Activated B cell treated with CpG ODN at 0.5 μM for 24 hours (primary cell): ENCODE measurements at places on chromosomes 7 and 10. TPM values are rescaled to one million over a fixed set of nuclear protein-coding genes. Genes with fewer than 3 reads are reported as not detected.

- no peak for DNase-seq
Observed at GRCh38 chr10:70433581-70434280, 7.8 kb downstream of the NODAL start.

DNA sequence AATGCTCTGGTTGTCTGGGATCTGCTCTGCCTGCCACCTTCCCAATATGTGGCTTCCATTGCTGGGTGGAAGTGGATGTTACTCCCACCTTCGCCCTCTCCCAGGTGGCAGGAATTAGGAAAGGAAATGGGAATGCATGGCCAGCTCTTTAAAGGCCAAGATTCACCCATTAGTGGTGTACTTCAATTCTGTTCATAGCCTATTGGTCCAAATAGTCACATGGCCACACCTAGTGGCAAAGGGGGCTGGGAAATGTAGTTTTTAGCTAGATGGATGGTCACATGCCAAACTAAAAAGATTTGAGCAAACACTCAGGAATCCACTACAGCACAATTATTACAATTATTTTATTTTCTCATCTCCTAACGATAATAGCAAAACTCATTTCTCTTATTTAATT lies 135.1 kb downstream of the NPY start:
- no peak for DNase-seq

Gene HSPA12A
- 4.0 and 5.1 TPM in 2 replicates for total RNA-seq

DNA sequence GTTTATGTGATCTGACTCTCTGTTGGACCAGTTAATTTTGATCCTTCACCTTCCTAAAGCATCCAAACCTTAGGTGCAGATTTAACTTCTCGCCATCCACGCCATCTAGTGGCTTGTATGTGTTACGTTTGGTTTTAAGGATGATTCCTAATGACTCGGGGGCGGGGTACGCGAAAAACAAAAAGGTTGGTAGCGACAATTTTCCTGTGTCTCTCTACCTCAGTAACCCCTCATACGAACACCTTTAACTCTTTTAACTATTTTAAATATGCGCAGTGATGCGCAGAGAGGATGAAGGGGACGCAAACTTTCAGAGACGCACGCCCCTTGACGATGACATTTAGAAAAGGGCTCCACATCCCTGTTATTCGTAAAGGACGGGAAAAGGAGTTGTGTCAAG lies 714 bp upstream of the KCND2 start:
- DNase-seq, result no peak

DNA sequence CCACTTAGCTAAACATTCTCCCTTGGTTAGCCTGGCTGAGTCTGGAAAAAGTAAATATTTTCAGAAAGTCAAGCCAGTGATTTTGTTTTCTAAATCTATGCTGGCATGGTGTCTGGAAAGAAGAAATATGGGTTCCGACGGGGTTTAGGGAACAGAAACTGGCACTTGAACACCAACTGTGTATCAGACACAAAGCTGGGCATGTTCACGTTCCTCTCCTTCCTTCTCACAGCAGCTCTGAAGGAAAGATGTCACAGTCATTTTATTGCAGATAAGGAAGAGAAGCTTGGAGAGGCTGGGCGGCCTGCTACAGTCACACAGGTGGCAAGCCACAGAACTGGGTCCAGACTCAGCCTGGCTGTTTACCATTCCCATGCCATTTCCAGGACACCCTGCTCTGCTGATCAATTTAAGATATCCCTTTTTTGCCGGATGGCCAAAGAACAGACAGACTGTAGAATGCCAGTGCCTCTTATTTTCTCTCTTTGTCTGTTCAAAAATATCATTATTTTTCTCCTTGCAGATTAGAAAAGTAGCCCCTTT lies 118.8 kb downstream of the HERPUD2 start:
- no peak for DNase-seq

DNA sequence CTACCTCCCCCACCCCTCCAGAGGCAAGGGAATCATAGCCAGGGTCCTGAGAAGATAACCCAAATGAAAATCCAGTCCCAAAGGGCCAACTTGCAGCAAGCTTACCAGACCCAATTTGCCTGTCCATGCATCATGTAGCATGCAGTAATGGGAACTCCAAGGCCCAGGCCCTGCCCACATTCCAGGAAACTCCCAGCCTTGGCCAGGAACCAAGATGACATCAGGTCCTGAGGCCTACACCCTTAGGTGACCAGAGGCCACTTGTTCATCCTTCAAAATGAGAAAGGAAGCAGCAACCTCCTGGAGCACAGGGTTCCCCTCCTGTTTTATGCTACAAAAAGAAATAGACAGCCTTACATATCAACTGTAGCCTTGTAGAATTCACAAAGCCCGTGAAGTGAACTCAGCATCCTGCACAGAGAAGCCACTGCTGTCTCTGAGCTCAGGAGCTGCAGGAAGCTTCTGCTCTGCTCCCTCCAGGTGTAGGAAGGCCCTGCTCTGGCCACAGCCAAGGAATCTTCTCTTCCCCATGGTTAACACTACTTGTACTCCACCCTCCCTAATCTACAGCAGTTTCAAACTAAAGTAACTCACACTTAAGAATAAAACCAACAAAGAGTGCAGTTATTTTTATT lies 30.3 kb upstream of the GRB10 start:
- no peak for DNase-seq

DNA sequence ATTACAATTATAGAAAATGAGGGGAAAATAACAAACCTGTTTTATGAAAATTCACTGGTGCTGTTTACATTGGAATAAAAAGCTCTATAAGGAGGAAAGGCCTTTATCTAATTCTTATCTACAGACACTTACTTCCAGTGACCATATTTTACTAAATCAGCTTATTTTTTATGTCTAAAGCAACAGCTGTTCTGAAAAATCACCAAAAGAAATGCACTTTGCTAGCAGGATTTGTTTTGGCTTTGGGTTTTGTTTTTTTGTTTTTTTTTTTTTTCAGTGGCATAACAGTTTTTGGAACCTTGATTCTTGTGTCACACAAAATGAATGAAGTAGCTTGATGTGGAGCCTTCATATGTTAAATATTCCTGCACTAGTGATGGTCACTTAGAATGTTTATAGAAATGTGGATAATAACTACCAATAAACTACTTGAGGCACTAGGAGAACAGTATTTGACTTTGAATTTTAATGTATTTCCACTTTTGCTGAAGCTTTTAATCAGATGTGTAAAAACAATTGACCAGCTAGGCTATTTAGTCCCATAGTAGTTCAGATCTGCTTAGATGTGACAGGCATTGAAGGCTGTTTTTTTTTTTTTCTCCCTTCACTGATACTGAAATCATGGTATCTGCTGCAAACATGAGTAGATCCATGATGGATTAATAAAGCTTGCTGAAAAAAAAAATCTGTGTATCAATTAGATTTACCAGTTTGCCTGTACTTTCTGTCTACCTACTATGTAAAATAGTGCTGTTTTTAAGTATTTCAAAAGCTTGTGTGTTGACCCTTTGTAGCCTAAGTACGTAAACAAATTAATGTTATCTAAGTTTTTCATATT lies 2.8 kb downstream of the ARL4A start:
- no peak for DNase-seq

Gene RRP12
- total RNA-seq, result 61.8 and 62.6 TPM in 2 replicates

Gene SCART1
- 2.8 TPM in 2 replicates for total RNA-seq

DNA sequence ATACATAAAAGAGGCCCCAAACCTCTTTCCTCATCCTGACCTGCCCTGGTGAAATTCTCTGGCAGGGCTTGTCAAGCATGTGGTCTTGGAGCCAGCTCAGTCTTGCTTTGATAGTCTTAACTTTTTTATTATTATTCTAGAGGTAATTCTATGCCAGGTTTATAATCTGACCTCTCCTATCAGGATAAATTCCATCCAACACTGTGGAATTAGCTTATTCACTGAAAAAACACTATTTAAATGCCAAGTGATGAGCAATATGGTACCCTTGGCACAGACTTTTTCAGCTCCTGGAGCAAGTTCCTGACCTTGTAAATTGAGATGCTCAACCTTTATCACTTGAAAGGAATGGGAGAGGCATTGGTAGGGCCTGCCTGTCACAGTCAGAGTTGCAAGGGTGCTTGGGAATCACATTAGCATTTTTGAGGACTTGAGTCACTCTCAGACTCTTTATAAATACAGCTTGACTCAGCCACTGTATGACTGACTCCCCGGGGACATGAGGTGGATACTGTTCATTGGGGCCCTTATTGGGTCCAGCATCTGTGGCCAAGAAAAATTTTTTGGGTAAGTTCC lies at the start of gene CPA4:
CPA4 (plus strand) TSS at position 480 of the 576 bp plus-strand sequence; CDS start at position 500, 20 bp downstream.
- no peak for DNase-seq

Gene C10orf90
- not detected in 2 replicates for total RNA-seq

DNA sequence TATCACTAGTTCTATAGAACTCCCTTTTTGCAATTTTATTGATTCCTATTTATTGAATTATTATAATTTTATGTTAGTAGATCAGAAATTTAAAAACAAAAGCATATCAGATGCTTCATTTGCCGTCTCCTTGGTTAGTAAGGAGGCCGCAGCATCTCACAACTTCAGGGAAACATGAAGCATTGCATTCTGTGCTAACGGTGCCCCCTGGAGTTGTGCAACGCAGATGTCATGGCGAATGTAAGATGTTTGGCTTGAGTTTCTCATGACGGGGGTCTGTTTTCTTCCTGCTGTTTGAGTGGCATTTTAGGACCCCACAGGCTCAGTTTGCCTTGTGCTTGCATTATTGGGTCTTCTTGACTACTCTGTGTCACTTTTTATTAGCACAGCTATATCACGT lies 124.8 kb downstream of the CNNM2 start:
- no peak for DNase-seq

DNA sequence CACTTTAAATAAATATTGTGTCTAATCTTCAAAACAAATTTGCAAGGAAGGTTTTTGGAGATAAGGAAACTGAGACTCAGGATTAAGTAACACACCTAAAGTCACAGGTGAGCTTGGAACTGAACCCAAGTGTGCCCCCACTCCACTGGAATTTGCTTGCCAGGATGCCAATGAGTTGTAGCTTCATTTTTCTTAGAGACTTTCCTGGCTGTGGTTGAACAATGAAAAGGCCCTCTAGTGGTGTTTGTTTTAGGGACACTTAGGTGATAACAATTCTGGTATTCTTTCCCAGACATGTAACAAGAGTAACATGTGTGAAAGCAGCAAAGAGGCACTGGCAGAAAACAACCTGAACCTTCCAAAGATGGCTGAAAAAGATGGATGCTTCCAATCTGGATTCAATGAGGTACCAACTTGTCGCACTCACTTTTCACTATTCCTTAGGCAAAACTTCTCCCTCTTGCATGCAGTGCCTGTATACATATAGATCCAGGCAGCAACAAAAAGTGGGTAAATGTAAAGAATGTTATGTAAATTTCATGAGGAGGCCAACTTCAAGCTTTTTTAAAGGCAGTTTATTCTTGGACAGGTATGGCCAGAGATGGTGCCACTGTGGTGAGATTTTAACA lies 1.5 kb downstream of the IL6 start:
- no peak for DNase-seq

Gene PHKG1
- total RNA-seq, result 2.0 and 3.4 TPM in 2 replicates

DNA sequence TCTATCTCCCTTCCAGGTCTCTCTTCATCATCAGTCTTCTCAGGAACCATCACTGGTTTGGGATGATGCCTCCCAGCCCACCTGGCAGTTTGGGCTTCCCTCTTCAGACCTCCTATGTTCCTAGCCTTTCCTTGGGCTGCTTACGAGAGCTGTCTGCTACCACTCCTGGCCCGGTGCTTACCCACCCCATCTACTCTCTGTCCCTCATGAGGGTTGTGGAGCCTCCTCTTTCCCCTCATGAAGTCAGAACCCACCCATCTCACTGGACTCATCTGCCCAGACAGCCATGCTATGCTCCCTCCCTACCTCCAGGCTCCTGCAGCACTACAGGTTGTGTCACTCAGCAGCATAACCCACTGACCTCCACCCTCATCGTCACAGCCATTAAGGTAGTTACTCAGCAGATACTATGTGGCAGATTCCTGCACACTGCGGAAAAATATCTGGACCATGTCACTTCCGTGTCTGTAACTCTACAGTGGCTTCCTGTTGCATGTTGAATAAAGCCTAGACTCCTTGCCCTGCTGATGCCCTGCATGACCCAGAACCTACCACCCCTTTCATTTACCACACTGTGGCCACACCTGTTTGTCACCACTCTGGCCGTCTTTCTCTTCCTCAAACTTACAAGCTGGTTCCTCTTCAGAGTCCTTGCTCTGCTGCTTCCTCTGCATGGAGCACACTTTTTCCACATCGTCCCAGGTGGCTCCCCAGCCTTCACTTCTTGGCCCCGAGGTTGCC lies 2.0 kb downstream of the DBNL start:
- DNase-seq, result peak; percentile 45

GRCh38 chr10:86376852-86377796 lies 10.5 kb upstream of the GRID1 start:
- DNase-seq, result peak; percentile 85
